Bronchial epithelial cell (primary cell): ENCODE measurements at places on chromosomes 4 and X.
A peak's percentile ranks its signal among the peaks of the same experiment; 100 is the strongest.

DNA sequence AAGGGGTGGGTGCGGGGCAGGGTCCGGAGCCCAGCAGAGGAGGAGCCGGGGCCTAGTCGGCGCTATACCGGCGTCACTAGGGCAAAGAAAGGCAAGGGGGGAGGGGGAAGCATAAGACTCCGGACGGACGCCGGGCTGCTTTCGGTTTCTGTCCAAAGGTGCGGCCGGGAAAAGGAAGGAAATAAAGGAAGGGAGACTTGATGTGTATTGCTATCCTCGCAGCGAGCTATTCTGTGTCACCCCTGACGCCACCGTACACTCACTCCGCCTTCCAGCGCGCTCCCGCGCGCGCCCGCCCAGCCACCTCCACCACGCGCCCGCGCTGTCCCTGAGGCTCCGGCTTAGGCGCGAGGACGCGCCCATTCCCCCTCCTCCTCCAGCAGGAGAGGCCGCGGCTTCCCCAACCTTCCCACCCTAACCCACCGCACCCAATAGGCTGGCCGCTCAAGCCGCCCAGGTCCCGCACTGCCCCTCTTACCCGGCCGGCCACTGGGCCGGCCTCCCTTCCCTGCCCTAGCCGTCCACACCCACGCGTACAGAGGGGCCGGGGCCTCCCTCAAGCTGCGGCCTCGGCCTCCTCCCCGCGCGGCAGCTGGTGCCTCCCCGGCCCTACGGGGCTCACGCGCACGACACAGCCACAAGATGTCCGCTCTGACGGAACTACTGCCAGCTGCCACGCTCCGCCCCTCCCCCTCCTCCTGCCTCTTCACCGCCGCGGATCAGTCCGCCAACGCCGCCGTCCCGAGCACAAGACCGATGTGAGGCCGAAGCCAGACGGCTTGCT, at the start of gene UBE2D3:
TSS of gene UBE2D3 (minus strand) at position 662 of the 784 bp plus-strand sequence. CDS start 1,043 bp downstream, outside the sequence.
- DNase-seq: peak; percentile 76

- no peak for DNase-seq
Observed at GRCh38 chr4:169418846-169419245, 148.1 kb upstream of the SH3RF1 start.

DNA sequence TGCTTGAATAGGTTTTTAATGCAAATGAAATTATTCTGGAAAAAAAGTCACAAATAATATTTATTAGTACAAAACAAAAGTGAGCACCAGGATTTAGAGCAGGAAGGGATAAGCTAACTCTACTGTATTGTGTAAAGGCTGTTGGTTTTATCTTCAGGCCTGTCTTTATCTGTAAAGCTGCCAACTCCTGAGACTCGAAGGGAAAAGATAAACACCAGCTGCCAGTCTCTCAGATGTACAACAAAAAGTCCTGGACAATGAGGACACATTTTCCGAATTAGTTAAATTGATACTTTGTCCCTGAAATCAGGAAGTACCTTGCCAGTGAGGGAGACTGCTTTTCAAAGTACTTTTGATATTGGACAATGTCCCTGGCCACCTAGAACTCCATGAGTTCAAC, 8.8 kb downstream of the DDX60 start:
- no peak for DNase-seq

GRCh38 chr4:153497091-153497531, 31.0 kb downstream of the TMEM131L start:
- peak; percentile 93 for DNase-seq

GRCh38 chr4:856225-856901, 30.4 kb upstream of the CPLX1 start:
- no peak for DNase-seq

DNA sequence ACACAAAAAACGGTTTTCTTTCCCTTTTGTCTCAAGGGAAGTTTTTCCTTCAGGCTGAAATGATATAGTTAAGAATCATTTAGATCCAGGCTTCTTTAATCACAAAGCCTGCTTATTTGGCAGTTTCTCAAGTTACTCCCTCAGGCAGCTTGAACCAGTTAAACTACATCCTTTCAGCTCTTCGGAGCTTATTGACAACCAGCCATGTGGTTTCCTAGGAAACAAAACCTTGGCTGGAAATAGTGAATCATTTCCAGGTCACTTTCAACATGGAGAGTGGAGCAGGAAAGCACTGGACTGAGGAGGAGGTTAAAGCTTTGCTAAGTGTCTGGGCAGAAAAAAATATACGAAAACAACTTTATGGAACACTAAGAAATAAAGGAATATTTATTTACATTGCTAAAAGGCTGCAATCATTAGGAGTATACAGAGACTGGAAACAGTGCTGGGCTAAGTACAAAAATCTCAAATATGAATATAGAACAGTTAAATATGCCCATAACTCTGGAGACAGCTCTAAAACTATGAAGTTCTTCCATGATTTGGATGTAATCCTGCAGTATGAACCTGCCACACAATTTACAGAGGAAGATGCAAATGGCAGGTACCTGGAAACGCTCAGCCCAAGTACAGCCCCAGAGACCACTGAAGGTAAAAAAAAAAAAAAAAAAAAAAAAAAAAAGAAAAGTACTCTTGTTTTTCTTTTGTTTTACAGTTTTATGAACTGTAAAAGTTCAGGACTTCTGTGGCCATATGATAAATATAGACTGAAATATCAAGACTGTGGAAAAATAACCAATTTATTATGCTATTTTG, 23.2 kb upstream of the AASDH start:
- DNase-seq: peak; percentile 99

- DNase-seq: no peak
Observed at GRCh38 chr4:56787380-56787779, 34.1 kb downstream of the SPINK2 start.

DNA sequence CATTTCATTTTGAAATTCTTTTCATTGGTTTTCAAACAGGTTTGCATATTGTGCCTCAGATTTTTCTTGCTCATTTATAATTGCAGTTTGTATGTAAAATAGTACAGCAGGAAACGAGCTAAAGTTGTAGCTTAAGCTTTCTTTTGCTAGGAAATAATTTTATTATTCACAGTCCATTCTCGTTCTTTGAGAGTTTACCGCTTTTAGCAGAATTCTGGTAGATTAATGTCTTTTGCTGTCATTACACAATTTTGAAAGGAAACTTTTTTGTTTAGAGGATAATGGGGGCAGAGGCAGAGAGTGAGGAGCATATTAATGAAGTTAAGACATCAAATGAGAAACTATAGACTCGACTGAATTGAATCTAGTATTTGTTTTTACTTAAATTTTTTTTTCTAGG, 10.5 kb downstream of the LSM6 start:
- no peak for DNase-seq

- no peak for DNase-seq
Observed at GRCh38 chrX:44290718-44291117, 52.8 kb downstream of the EFHC2 start.

DNA sequence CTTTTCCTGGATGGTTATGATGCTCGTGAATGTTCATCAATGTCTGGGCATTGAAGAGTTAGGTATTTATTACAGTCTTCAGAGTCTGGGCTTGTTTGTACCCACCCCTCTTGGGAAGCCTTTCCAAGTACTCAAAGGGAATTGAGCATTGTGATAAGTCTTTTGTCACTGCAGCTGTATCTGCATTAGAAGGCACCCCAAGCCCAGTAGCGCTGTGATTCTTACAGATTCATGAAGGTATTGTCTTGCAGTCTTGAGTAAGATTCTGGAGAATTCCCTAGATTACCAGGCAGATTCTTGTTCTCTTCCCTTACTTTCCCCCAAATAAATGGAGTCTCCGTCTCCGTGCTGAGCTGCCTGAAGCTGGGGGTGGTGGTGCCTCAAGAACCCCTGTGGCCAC, 173.4 kb upstream of the HUWE1 start:
- DNase-seq: no peak

GRCh38 chr4:3342182-3342854, 49.5 kb downstream of the RGS12 start:
- DNase-seq: peak; percentile 34

DNA sequence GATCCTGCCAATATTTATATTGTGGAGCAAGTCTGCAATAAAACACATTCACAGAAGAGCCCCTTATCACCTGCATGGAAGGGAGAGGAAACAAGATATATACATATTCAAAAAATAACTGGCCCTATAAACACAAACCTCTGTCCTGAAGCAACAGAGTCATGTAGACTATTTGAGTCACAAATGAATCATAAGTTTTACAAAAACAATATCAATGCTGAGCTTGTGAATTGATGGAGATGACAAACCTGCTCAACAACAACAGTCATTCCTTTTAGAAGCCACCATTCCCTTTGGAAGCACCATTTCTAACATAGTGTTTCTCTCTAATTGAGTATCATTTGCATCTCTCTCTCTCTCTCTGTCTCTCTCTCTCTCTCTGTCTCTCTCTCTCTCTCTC, 313.9 kb downstream of the MID1IP1 start:
- DNase-seq: peak; percentile 83

- DNase-seq: no peak
Observed at GRCh38 chrX:31126205-31126604, 54.4 kb upstream of the FTHL17 start.

- DNase-seq: no peak
Observed at GRCh38 chr4:4461178-4461577, 74.3 kb downstream of the NSG1 start.

DNA sequence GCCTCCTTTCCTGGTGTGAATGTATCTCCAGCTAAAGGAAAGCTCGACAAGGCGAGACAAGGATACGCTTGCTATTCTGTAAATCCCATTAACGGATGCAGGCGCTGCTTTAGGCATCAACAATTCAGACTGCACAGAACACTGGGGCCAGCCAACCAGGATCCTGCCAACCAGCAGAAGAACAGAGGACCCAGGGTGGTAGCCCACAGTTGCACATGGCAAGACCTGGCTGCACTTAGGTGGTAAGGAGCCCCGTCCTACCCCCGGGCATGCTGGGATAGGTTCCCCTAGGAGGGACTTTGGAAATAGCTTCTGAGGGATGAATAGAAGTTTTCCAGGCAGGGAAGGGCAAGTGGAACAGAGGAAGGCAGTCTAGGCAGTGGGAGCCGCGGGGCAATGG, 20.7 kb downstream of the PSAPL1 start:
- no peak for DNase-seq

DNA sequence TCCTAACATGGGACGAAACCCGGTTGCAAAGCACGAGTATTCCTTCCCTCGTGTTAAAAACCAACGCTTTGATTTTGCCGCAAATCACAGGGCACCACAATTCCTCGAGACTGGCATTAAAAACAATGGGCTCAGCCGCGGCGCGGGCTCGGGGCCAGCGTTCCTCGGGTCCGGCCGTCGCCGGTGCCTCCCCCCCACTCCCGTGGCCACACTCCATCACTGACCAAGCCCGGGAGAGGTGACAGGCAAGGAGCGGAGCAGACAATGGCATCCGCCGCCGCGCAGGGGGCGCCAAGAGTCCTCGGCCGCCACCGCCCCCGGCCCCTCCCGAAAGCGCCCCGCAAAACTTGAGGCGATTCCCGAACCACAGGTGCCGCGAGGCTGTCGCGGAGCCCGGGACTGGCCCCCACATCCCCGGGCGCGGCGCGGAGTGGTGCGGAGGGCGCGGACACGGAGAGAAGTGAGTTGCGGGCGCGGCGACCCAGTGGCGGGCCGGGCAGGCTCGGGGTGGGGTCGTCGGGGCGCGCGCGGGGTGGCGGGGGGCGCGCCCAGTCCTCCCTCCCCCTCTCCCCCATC, 445 bp downstream of the AP1S2 start:
- no peak for DNase-seq

DNA sequence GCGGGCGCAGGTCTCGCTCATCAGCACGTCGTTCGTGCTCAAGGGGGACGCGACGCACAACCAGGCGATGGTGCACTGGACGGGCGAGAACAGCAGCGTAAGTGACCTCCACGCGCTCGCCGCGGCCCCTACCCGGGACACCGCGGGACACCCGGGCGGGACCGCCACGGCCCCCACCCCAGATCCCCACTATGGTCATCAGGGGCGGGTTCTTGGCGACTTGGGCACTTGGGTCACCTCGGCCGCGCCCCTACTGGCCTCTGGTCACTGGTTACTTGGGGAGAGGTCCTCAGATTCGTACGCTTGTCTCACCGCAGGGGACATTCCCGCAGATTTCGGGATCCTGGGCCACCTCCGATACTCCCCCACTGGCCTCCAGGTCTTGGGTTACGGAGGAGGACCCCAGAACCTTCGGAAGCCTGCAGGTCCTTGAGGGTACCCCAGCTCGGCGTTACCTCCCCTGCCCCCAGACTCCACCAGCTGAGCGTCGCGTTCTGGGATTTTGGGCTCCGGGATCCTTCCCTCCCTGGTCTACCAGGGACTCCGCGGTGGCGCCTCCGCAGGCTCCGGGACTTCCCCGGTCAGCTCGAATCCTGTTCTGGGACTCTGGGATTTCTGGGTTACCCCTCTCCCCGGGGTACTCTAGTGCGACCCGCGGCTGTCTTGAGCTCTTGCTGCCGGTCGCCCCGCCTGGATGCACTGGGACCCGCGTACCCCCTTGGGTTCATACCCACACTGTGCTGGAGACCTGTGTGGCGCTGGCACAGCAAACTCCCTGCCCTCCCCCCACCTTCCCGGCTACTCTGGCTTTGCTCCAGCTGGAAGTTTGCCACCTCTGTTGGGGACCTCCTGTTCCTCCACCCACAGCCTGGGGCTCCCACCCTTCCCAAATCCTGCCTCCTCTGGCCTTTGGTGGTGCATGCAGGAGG, 956 bp downstream of the SORCS2 start:
- DNase-seq: no peak

GRCh38 chr4:128825226-128825625, 15.7 kb downstream of the JADE1 start:
- DNase-seq: peak; percentile 59

GRCh38 chrX:21612154-21612553, 46.0 kb downstream of the KLHL34 start:
- no peak for DNase-seq
